Inflammatory macrophage treated with lipopolysaccharide for 1 hour (primary cell): ENCODE measurements at places on chromosomes 16 and 17.

DNA sequence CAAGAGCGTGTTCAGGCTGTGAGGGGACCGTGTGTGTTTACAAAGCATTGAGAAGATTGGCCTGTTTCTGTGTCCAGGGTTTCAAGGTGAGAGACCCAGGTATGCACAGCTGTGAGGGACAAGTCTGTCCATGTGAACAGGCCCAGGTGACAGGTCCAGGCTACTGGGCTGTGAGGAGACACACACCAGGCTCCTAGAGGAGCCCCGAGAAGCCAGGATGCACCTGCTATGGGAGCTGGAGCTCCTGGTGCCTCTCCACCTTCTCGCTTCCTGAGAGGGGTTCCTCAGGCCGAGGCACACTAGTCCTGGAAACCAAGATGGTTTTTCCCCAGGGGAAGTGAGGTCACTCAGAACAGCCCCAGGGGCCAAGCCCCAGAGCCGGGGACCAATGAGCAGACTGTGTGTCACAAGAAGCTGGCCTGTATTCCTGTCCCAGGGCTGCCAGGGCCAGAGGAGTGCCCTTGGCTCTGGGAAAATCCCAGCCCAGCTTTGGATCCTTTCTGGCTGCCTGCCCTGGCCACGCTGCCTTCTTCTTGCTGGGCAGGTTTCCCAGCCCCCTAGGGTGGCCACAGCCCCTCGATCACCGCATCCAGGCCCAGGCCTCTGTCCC lies 153.4 kb upstream of the PLCG2 start:
- DNase-seq: peak; percentile 79

- DNase-seq: no peak
These were observed 47.7 kb downstream of the CMIP start for GRCh38 chr16:81492311-81492761.

- DNase-seq: no peak
These were observed 34.8 kb downstream of the UBN1 start for GRCh38 chr16:4882000-4882632.

- DNase-seq: peak; percentile 76
These were observed 23.1 kb downstream of the STAT5A start for GRCh38 chr17:42311240-42312034.

DNA sequence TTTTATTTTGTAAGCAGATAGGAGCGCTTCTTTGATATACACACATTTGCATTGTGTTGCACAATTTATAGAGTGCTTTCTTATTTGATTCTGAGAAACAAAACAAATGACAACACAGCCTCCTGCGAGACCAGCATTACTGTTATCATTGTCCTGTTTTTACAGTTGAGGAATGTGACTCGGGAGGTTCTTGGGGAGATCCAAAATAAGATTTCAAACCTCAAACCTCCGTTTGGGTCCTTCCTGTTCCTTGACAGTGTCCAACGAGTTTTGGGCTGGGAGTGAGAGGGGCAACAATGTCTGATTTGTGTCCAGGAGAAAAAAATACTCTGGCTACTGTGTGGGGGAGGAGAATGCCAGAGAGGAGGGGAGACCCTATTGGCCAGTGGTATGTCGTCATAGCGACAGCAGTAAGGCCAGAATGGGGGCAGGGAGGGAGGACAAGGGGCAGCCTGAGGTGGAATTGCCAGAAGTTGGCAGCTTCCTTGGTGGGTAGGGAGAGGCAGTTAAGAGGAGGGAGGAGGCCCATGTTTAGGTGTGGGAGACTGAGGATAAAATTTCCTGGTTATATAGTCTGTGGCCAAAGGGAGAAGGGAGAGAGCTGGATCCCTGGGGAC lies 45.5 kb downstream of the TMEM132E start:
- DNase-seq: no peak
